ENCODE measurements at places on chromosomes 2 and 18.

GRCh38 chr18:47100212-47100831 lies 50.0 kb downstream of the HDHD2 start:
- DNase-seq: peak; percentile 77

- no peak for DNase-seq
Observed at GRCh38 chr2:100924122-100924519, 78.0 kb upstream of the RPL31 start.

GRCh38 chr2:67057901-67058703 lies 339.0 kb upstream of the ETAA1 start:
- DNase-seq: no peak

- DNase-seq: peak; percentile 4
Observed at GRCh38 chr18:79867666-79868065, 69.9 kb downstream of the KCNG2 start.

- DNase-seq: no peak
Observed at GRCh38 chr18:34928088-34928753, 113.0 kb upstream of the MAPRE2 start.

GRCh38 chr2:66460031-66460430 lies 25.1 kb downstream of the MEIS1 start:
- DNase-seq: no peak

GRCh38 chr18:42606886-42607495 lies 508.5 kb downstream of the RIT2 start:
- DNase-seq: no peak

GRCh38 chr2:73985308-73986084 lies 786 bp downstream of the TET3 start:
- peak; percentile 57 for DNase-seq

DNA sequence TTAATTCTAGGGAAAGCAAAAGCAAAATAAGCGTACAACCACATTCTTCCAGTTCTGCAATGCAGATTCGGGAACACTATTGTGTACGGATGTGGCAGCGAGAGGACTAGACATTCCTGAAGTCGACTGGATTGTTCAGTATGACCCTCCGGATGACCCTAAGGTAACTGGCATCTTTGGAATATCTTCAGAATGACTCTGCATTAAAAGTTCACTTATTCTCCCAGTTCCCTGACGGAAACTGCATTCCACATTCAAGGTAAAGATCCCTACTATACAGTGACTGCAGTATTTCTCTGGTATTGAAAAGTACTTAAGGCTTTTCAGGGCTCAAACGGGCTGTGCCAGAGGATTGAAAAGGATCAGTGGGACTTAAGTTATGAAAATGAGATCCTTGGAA lies 10.9 kb downstream of the DDX18 start:
- DNase-seq: no peak

GRCh38 chr2:190599546-190600220 lies 49.2 kb upstream of the NAB1 start:
- no peak for DNase-seq

DNA sequence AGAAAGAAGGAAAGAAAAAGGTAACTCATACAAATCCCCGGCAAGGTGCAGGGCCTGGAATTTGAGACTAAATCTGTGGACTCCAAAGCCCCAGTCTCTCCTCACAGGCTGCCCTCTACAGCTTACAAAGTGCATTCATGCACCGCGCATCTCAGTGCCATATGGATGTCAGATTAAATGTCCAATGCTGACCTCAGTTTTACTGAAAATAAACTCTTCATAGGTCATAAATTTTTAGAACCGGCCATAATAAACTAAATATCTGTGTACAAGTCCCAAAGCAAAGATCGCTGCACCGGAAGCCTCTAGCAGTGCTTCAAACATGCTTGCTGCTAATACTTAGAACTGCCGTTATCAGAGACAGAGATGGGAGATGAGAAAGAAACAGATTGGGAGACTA lies 17.7 kb downstream of the ST6GAL2 start:
- no peak for DNase-seq

DNA sequence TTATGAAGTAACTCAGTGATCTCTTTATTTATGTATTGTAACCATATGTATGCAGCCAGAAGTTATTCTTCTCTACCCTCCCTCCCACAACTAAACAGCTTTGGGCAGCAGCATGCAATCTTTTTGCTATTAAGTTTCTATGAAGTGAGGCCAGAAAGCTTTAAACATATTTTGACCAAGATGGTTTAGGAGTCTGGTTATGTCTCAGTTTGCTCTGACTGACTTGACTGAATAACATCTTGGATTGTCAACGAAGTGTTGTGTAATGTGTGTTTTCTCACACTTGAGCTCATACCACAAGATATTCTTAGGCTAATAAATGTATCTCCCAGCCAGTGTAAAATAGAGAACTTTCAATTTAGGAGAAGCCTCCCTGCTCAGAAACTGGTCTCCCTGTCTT lies 104.3 kb downstream of the TTC27 start:
- DNase-seq: no peak

GRCh38 chr2:45577441-45577840 lies 33.6 kb downstream of the SRBD1 start:
- peak; percentile 33 for DNase-seq

DNA sequence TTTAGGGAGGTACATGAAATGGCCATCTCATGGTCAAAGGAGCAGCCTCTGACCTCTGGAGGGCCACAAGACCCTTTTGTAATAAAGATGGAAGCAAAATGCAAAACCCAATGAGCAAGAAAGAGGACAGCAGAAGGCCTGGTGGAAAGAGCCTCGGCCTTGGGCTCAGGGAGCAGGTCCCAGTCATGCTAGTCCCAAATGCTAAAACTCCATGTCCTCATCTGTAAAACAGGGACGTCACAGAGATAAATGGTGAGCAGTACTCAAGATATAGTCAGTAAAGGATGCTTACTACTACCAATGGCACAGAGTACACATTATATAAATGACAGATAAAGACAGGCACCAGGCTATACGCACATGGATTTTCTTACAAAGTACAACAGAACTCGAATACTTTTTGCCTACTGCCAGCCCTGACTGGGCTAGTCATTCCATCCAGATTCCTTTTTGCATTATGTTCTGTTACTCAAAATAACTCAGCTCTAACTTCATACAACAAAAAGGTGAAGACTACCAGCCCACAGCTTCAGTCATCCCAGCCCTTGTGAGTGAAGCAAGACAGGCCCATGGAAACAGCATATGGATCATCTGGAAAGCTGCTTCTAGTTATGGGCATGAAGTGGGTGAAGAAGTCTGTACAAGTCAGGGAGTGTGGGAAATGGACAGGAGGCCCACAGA lies 64.9 kb upstream of the TFCP2L1 start:
- no peak for DNase-seq

DNA sequence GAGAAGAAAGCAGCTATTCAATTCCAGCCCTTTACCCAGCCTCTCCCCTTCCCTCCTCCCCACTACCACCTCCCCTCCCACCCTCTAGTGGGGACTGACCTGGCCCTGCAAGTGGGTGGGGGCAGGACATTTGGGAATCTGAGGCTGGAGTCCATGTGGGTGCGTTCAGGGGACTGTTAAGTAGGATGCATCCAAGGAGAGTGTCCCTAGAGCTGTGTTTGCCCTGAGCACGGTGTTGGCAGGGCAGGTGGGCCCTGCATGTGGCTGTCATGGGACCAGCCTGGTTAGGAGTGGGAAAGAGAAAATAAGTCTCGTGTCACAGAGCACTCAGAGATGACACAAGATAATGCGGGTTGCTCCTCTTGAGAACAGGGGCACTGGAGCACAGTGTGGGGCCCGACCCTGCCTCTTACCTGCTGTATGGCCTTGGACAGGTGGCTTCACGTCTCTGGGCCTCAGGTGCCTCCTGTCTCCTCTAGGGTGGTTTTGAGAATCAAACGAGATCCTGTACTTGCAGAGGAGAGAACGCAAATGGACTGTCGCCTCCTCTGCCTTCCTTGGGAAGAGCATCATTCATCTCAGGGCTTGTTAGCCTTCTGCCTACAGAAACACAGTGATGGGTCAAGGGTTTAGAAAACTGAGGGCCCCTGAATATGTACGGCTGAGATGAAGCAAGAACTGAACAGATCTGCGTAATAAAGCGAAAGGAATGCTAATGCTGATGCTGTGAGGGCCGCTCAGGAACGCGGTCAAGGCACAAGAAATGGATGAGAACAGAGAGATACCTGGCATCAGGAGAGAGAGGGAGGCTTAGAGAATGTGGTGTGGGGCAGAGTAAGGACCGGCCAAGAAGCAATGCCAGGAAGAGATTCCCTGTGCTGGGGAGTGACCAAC lies 187.7 kb upstream of the HAAO start:
- DNase-seq: no peak

GRCh38 chr2:220033546-220033945 lies 406.1 kb downstream of the SLC4A3 start:
- DNase-seq: no peak

DNA sequence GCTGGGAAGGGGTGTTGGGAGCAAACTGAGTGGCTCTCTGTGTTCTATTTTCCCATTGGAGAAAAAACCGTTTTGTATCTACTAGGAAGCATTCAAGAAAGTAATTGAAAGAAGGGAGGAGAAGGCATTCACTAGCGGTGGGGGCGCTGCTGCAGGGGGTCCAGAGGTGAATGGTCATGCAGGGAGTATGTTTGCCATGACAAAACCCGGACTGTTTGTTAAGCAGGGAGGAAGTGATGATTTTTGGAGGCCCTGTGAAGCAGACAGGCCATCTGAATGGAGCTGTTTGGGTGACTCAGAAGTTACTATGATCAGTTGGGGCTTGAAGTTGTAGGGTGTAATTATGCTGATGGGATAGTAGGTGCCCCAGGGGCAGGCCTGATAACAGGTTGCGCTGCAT lies 7.0 kb downstream of the TAF4B start:
- no peak for DNase-seq

GRCh38 chr2:20448246-20448976 lies 1.5 kb downstream of the RHOB start:
- DNase-seq: no peak

DNA sequence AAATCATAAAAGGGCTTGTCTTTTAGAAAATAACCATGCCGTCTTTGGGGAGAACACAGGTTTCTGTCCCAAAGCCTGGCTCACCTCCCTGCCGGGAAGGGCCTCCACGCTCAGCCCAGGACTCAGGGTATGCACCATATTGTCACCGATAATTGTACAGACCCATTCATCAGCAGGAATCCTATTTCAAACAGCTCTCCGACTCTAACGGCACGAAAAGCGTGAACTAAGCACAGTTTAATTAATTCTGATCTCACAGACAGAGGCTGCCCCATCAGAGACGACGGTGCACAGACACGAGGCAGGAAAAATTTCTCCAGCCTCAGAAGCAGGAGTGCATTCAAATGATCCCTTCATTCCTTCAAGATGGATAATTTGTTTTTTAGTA lies 276.2 kb downstream of the MYCN start:
- no peak for DNase-seq

DNA sequence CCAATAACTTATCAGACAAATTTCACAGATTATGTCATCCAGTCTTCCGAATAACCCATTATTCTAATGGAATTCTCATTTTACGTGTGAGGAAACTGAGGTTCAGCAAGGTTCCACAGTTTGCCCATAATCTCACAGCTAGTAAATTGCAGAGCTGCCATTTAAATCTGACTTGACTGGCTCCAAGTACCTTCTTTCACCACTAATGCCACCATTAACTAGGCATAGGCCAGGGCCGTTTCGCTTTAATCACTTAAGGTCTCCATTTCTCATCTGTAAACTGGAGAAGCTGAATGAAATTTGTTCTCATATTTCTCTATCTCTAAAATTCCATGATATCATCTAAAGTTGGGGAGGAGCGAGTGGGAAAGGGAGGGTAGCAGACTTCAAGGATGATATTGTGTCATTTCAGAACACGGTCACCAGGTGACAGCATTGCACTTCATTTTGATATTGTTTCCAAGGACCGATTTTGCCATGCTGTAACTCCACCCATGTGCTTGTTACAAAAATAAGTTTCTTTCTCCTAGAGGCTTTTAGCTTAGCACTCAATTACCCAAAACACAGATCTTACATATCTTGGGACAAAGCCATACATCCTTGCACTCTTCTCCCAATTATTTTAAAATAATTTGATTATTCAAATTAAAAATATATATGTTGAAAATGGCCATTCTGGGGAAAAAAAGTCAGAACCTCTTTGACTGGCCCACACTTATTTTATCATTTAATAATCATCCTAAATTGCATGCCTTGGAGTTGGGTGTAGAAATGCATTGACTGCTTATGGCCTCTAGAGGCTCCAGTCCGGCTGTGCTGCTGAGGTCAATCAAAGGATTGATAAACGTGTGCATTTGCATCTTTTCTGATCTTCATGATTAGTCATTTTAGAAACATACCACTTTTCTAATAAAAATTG lies 123.8 kb downstream of the AKAIN1 start:
- peak; percentile 37 for DNase-seq

DNA sequence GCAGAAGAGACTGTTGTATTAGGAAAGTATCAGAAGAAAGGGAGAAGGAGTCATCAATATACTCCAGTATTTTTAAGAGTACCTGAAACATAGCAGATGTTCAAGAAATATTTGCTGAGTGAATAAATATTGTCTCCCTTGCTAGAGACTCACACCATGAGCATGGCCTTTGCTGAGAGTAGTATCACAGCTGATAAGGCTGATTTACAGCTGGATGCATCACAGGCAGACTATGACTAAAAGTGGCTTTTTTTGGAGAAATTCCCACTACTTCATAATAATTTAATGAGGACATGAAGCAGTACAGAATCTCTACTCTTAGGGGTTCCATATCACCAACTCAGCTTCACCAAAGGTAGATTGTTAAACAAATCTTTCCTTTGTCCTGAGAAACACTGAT lies 373.3 kb downstream of the RBM43 start:
- DNase-seq: peak; percentile 31

DNA sequence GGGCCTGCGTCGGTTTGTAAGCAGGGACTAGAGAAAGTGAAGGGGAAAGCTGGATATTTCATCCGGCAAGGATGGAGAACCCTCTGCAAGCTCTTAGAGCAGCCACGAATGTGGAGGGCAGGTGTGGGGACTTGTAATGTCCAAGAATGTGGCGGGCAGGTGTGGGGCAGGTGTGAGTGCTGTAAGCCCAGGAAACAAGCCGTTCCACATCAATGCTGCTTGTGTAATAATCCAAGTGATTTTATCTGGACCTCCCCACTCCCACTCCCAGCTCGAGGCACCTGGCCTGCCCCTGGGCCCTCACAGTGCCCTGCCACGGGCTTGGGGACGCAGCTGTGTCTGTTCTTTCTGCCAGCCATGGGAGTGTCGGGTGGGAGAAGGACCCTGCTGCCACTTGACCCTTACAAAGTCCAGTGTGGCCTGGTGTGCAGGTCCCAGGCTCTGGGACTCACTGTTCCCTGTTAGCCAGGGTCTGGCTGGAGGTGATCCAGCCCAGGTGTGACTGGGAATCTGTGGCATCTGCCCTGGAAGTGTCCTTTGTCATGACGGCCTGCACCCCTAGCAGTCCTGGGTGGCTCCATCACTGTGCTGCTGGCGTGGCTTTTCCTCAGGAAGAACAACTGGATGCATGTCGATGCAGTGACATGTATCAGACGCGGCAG lies 42.8 kb downstream of the SOX11 start:
- DNase-seq: no peak
